ENCODE measurements at places on chromosomes 16 and 17.

DNA sequence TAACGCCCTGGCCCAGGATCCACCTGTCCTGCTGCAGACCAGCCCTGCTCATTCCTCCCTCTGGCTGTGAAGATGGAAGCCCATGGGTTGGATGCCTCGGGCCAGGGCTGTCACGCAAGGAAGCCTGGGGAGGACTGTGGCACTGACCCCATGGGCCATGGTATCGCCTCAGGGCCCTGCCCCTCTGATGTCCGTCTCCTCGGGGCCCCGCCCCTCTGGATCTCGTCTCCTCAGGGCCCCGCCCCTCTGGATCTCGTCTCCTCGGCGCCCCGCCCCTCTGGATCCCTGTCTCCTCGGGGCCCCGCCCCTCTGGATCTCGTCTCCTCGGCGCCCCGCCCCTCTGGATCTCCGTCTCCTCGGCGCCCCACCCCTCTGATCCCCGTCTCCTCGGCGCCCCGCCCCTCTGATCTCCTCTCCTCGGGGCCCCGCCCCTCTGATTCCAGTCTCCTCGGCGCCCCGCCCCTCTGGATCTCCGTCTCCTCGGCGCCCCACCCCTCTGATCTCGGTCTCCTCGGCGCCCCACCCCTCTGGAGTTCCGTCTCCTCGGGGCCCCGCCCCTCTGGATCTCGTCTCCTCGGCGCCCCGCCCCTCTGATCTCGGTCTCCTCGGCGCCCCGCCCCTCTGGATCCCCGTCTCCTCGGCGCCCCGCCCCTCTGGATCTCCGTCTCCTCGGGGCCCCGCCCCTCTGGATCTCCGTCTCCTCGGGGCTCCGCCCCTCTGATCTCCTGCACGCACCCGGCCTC, 24.0 kb downstream of the METRNL start:
- peak; percentile 72 for DNase-seq

- DNase-seq = no peak
These were observed 68.9 kb downstream of the ABCC6 start for GRCh38 chr16:16154281-16154951.

GRCh38 chr17:34553907-34554306, 25.5 kb upstream of the TMEM132E start:
- DNase-seq = no peak

DNA sequence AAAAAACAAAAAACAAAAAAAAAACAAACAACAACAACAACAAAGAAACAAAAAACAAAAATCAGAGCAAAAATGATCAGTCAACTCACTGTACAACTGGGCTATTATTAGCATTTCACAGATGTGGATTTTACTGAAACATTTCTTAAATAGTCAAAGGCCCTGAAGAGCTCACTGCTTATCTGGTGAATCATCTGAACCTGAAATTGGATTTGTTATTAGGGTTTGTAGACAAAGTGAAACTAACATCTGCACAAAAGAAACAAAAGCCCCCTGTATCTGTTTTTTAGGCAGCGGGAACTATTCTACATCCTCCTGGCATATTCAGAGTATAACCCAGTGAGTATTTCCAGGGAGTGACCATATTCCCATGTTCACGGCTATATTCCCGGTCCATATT, 32.6 kb upstream of the KSR1 start:
- no peak for DNase-seq

DNA sequence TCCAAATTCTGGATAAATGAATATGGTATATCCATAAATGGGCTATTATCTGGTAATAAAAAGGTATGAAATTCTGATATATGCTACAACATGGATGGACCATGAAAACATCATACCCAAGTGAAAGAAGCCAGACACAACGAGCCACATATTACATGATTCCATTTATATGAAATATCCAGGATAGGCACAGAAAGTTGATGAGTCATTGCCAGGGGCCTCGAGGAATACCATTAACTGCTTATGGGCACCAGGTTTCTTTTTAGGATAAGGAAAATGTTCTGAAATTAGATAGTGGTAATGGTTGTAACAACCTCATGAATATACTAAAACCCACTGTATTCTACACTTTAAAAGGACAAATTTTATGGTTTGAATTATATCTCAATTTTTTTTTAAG, 123.2 kb downstream of the PITPNC1 start:
- DNase-seq = no peak

DNA sequence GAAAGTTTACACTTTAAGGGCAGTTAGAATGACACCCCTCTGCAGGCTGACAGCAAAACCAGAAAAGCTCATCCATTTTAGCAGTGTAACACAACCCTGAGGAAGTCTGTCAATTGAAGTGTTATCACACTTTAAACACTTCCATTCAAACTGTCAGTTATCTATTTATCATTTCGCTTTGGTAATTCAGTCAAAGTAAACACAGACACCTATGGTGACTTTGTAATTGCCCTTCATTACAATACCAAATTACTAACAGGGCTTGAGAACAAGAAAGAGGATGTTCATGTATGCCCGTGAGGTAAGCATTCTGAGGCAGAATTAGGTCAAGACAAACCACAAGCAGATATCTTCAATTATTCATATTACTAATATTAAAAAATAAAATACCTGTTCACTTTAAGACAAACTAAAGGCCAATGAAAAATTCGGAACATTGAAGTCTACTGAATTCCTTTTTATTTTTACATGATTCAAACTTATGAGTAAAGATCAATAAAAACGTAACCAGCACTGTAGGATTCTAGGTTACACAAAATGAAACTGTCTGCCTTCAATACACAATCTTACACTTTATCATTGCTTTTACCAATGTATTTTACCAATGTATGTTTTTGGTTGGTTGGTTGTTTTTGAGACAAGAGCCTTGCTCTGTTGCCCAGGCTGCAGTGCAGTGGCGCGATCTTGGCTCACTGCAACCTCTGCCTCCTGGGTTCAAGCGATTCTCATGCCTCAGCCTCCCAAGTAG, 57.1 kb downstream of the BRIP1 start:
- no peak for DNase-seq

- DNase-seq = no peak
These were observed 5.3 kb downstream of the TMEM114 start for GRCh38 chr16:8585041-8585440.

GRCh38 chr17:58238147-58238634, at the start of gene LPO:
TSS of gene LPO (plus strand) at chr17:58238584. CDS start at chr17:58242980, 4,396 bp downstream.
- no peak for DNase-seq

GRCh38 chr17:76541739-76542454, 2.1 kb downstream of the PRCD start:
- no peak for DNase-seq
